ENCODE measurements at places on chromosomes 11 and 22.

DNA sequence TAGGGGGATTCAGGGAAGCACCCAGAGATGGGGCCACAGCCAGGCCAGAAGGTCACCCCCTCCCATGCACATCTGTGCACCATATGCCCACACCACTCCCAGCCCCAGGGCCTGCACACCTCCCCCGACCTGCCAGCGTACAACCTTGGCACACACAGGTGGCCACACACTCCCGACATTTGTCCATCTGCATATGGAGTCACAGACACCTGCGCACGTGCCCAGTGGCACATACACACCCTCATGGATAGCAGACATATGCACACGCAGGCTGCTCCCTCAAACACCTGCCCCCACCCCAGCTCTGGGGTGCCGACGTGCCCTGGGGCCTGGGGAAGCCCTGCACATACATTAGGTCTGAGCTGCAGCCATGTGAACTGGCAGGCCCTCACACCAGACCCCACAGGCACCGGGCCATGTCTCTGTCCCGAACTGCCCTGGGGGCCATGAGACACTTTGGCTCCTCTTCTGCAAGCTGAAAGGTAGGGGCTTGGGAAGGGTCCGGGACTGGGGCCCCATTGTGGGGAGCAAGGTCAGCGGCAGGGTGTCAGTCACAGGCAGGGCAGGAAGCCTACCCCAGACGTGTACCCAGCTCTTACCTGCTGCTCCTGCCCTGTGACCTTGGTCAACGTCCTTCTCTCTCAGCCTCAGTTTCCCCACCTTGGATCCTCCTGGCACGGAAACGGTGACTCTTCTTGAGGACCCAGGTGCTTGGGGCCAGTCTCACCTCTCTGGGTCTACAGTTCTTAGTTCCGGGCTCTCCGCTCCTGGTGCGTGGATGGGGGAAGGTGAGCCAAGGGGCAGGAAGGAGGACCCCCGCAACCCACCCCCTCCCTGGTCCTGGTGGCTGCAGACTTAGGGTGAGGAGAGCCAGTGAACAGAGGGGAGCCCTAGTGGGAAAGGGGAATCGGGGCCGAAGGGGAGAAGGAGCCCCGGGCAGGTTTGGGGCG, 579 bp upstream of the CABP7 start:
- no peak for DNase-seq

DNA sequence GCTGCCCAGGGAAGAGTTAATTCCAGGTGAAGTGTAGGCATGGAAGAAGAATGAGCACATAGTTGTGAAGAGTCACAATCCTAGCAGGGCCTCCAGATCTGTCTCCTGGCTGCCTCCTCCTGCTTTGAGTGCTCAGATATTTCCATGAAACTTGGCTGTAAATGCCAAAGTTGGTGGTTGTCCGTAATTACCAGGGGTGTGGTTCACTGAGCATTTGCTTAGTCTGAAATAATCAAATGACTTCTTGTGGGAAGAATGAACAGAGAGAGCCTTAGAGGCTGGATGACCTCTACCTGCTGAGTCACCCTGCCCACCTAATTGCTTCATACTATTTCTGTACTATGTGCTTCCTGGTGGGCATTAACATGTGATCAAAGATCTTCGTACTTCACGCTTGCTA, 50.9 kb downstream of the APIP start:
- DNase-seq, result no peak

- DNase-seq, result no peak
Observed at GRCh38 chr11:76234021-76234415, 27.7 kb upstream of the WNT11 start.

DNA sequence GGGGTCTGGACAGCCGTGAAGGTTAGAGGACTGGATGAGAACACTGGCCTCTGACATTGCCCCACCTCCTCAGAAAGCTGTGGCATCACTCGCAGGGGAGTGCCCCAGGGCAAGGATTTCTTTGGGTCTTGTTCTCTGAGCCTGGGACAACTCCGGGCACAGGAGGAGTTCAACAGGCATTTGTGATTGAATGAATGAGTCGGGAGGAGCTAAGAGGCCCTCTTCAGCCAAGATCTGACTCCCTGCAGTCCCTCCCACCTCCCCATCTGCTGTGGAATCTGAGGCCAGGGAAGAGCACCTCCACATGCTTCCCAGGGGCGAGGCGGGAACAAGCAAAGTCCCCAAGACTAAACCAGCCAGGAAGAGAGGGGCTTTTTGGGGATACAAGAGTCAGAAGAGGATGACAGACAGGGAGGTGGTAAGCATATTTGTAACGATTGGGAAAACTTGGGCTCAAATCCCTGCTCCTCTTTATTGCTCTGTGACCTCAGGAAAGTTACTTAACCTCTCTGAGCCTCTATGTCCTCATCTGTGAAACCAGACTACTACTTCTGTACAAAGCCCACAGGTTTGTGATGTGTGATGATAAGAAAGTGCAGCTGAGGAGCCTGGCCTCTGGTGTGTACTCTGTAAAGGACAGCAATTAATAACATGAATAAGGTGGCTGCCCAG, 6.4 kb downstream of the TP53I11 start:
- DNase-seq, result no peak

- no peak for DNase-seq
Observed at GRCh38 chr22:20432244-20432686, 5.4 kb downstream of the SCARF2 start.

- no peak for DNase-seq
Observed at GRCh38 chr22:23816156-23816976, 22.4 kb downstream of the DERL3 start.

DNA sequence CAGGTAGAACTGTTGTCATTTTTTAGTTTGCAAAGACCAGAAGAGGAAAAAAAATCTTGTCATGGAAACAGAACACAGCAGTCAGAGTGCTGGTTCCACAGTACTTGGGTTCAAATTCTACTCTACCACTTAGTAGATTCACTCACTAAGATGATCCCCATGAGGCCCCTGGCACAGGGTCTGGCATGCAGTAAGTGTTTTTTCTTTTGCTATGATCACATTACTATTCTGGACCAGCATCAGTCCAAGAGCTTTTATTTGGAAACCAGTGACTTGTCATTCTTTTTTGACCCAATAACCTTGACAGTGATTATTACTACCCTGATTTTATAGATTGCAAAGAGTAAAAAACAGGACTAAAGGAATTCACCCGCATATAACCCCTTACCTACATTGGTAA, 4.1 kb downstream of the EEF1G start:
- DNase-seq, result no peak

DNA sequence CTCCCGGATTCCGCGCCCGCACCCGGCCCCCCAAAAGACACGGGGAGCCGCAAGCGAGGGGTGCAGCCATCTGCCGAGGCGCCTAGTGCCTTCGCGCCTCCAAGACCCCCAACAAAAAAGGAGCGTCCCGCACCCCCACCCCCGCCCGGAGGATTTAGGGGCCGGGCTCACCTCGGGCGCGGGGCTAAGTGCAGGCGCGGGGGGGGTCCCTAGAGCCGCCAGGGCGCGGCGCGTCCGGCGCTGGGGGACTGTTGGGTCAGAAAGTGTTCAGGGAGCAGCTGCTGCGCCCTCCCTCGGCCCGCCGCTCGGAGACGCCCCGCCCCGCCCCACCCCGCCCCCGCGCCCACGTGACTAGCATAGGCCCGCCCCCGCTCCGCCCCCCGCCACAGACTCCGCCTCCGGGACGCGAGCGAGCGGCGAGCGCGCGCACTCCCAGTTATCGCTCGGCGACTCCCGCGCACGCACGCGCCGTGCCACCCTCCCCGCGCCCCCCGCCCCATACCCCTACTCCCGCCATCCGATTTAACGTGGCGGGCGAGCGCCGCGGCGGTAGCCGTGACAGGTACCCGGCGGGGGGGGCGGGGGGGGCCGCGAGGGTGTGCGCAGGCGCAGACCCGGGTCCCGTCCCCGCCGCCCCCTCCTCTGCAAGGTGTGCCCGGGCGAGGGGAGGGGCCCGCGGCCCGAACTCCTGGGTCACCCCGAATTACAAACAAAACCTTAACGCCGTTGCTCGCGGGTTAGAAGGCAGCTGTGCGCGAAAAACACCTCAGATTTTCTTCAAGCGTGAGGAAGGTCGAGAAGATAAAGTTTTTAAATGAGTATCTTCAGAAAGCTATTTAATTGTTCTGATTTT, 56.2 kb downstream of the KCNJ4 start:
- DNase-seq, result peak; percentile 73

DNA sequence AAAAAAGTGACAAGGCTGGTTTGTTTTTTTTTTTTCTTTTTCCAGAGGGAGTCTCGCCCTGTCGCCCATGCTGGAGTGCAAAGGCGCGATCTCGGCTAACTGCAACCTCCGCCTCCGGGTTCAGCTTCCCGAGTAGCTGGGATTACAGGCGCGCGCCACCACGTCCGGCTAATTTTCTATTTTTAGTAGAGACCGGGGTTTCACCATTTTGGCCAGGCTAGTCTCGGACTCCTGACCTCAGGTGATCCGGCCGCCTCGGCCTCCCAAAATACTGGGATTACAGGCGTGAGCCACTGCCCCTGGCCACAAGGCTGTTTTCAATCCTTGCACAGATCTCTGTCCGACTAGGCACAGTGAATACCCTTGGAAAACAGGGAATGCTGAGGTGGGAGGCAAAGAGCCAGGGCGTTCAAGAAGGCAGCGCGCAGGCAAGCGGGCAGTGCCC, 566 bp downstream of the ATP6V1E1 start:
- DNase-seq, result no peak

Measured in stimulated activated CD8-positive, alpha-beta memory T cell treated with anti-CD3 and anti-CD28 coated beads, Interleukin-12 subunit alpha, Interleukin-12 subunit beta, amount 100 ng/mL, for 1 hour (primary cell).